T follicular helper cell (primary cell): ENCODE measurements at places on chromosomes 3 and 15.

GRCh38 chr15:38961456-38961855 is 396.8 kb upstream of the RASGRP1 start:
- no peak for DNase-seq

- no peak for DNase-seq
Observed at GRCh38 chr15:41968701-41969100, 3.7 kb downstream of the EHD4 start.

DNA sequence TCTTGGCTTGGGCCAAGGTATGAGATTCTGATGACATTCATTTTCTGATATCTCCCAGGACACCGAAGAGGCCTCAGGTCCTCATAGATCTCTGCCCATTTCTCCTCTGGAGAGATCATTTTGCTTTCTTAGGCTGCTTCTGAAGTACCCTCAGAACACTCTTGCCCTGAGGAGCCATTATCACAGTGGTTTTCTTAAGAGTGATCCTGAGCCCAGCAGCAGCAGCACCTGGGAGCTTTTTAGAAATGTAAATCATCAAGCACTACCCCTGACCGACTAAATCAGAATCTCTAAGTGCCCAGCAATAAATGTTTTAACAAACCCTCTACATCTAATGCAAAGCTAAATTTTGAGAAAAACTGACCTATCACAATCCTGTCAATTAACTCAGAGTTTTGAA is 40.6 kb upstream of the SLC9A9 start:
- DNase-seq = no peak

DNA sequence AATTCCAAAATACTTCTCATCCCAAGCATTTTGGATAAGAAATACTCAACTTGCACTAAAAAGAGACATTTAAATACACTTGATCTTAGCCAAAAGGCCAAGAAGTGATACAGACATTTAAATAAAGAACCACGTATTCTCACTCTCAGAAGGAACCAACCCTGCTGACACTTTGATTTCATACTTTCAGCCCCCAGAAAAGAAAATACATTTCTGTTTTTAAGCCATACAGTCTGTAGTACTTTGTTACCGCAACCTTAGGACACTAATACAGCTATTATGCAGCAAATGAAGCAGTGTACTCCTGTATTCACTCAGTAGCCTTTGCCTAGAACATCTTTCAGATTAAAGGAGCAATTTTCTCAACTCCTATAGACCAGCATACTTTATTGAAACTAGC is 86.7 kb downstream of the TBC1D5 start:
- no peak for DNase-seq

GRCh38 chr3:155956508-155957411 is 86.3 kb downstream of the GMPS start:
- no peak for DNase-seq

GRCh38 chr3:194462936-194463335 is 23.9 kb downstream of the ATP13A3 start:
- no peak for DNase-seq

GRCh38 chr3:178159691-178160220 is 376.5 kb upstream of the KCNMB2 start:
- no peak for DNase-seq
